ENCODE measurements at places on chromosomes 4 and X.

- DNase-seq: no peak
These were observed 4.5 kb upstream of the PPP2R2C start for GRCh38 chr4:6476893-6477292.

DNA sequence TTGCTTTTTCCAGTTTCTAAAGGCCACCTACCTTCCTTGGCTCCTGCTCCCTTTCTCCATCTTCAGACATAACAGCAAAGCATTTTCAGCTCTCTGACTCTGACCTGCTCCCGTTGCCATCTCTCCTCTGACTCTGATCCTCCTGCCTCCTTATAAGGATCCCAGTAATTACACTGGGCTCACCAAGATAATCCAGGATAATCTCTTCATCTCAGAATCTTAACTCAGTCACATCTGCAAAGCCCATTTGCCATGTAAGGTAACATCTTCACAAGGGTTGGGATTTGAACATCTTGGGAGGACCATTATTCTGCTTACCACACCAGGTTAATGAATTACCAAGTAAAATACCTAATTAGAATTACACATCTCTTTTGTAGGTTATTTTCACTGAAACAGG, 41.3 kb upstream of the MAGED1 start:
- no peak for DNase-seq

- no peak for DNase-seq
These were observed 371.9 kb upstream of the NWD2 start for GRCh38 chr4:36872679-36873078.

DNA sequence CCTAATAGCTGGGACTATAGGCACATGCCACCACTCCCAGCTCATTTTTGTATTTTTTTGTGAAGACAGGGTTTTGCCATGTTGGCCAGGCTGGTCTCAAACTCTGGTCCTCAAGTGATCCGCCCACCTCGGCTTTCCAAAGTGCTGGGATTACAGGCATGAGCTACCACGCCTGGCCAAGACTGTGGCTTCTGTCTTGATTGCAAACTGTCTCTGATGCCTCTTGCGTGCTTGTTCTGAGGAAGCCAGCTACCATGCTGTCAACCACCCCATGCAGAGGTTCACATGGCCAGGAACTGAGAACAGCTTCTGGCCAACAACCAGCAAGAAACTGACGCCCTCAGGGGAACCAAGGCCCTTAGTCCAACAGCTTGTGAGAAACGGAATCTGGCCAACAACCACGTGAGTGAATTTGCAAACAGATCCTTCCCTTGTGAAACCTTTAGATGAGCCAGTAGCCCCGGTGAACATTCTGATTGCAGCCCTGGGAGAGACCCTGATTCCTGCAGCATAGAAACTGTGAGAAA, 71.2 kb downstream of the SUPT20HL2 start:
- no peak for DNase-seq

GRCh38 chr4:7910263-7910896, 29.3 kb downstream of the AFAP1 start:
- no peak for DNase-seq

DNA sequence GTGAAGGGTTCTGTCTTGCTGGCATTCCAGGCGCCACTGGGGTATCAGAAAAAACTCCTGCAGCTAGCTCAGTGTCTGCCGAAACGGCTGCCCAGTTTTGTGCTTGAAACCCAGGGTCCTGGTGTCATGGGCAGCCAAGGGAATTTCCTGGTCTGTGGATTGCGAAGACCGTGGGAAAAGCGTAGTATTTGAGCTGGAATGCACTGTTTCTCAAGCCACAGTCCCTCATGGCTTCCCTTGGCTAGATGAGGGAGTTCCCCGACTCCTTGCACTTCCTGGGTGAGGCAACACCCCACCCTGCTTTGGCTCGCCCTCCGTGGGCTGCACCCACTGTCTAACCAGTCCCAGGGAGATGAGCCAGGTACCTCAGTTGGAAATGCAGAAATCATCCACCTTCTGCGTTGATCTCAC, 40.1 kb downstream of the NOP14 start:
- no peak for DNase-seq

- DNase-seq: no peak
These were observed 29.2 kb upstream of the NPY2R start for GRCh38 chr4:155179216-155179615.

DNA sequence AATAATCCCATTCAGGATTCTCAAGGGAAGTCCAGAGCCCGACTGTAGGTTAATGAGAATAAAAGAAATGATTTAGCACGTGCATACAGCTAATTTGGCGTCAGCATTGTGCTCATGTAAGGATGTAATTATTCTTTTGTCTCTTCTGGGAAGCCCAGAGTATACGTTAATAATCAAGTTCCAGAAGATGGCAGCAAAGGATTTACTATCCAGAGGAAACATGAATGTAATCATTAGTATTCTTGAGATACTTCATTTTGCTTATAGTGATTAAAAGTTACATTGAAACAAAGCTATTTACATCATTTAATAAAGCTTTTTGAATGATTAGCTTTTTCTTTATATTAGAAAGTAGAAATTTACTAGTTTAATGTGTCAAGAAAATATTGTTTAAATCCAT, 27.1 kb upstream of the MAP9 start:
- peak; percentile 9 for DNase-seq

DNA sequence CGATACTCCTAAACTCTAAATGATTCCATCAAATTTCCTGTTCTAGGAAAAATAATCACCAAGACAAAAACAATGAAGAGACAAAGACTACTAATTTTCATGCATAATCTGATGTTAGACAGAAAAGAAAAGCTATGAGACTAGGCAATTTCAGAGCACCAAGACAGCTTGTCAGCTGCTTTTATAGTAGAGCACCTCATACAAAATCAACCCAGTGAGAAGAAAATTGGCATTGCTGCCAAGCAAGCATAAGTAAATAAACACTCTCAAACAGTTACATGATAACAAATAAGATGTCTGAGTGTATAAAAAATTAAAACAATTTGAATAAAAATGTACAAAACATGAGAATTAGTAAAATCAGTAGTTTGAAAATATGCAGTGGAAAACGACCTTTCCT, 1544.6 kb downstream of the C4orf33 start:
- no peak for DNase-seq

DNA sequence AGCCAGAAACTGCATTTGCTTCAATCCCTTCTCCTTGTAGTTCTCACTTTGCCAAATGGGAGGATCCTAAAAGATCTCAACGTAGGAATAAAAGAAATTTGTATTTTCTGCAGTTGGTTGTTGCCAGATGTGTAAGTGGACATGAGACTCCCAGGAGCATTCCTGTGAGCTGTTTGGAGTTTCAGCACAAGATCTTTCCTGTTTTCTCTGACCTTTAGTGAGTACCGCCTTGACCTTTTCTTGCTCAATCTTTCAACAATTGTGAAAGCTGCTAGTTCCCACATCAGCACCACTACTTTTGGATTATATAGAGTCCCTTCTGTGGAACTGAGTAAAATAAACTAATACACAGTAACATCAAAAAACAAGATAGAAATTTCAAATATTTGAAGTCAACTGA, 683.8 kb upstream of the PABPC4L start:
- DNase-seq: no peak

DNA sequence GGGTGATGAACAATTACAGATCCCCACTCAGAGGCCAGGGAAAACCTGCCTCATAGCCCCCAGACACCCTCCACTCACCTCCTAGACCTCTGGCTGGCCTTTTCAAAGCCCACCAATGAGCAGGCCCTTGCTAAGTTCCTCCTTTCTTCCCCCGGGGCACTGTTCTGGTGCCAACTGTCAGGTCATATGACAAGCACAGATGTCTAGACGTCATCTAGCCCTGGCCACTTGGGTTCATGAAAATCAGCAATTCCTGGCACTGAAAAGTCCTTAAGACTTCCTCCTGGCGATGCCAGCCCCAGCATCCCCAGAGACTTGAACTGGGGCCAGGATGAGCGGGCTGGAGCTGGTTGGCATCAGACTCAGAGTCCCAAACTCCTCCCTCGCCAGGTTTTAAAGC, 115.6 kb upstream of the NALF2 start:
- no peak for DNase-seq

- no peak for DNase-seq
These were observed 6.0 kb upstream of the CWH43 start for GRCh38 chr4:48979914-48980579.

GRCh38 chr4:118113220-118113619, 78.9 kb downstream of the NDST3 start:
- DNase-seq: no peak

GRCh38 chrX:120575379-120576114, 14.8 kb upstream of the CUL4B start:
- no peak for DNase-seq

- DNase-seq: no peak
These were observed 650.9 kb upstream of the TENM3 start for GRCh38 chr4:181592221-181592745.

- no peak for DNase-seq
These were observed 593 bp downstream of the NPY1R start for GRCh38 chr4:163331629-163332376.

DNA sequence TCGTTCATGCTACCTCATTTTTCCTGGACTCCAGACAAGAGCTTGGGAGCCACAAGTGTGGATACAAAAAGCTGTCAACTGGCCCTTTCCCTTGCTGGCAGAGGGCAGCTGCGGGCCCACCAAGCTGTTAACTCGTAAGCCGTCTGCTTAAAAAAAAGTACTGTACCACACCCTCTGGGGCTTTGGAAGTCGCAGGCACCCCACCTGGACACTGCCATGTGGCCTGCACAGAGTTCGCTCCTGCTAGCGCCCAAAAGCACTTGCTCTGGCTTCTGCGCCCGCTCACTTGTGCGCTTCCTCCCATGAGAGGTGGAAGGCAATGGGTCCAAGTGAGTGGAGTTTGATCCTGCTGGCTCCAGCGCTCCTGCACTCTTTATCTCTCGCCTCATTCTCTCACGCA, 476.4 kb upstream of the FSTL5 start:
- no peak for DNase-seq

GRCh38 chr4:164396439-164396838, 357.5 kb upstream of the SMIM31 start:
- no peak for DNase-seq

GRCh38 chr4:20676501-20677197, 23.6 kb upstream of the PACRGL start:
- no peak for DNase-seq

- no peak for DNase-seq
These were observed 90.6 kb downstream of the LRP2BP start for GRCh38 chr4:185304944-185305690.

- DNase-seq: peak; percentile 4
These were observed 35.3 kb upstream of the DCX start for GRCh38 chrX:111447298-111447697.

GRCh38 chrX:152637649-152638442, at the start of gene GABRQ:
GABRQ (plus strand) TSS chrX:152637895; CDS start chrX:152638203, 308 bp downstream.
- no peak for DNase-seq

DNA sequence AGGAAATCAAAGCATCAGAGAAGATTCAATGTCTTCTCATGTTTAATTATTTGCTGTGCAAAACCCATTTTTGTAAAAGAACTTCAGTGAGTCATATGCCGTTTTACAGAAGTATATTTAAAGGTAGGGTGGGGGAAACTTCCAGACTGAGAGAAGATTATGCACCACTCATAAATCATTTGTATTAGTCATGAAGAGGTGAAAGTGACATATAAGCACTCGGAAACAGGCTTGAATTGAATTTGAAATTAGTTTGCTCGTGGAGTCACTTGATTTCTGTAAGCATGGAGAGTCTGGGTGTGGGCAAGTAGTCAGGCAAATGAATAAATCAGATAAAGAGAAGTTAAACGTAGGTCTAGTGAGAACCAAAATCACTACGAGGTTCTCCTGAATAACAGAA, 335.1 kb downstream of the ANK2 start:
- DNase-seq: no peak

DNA sequence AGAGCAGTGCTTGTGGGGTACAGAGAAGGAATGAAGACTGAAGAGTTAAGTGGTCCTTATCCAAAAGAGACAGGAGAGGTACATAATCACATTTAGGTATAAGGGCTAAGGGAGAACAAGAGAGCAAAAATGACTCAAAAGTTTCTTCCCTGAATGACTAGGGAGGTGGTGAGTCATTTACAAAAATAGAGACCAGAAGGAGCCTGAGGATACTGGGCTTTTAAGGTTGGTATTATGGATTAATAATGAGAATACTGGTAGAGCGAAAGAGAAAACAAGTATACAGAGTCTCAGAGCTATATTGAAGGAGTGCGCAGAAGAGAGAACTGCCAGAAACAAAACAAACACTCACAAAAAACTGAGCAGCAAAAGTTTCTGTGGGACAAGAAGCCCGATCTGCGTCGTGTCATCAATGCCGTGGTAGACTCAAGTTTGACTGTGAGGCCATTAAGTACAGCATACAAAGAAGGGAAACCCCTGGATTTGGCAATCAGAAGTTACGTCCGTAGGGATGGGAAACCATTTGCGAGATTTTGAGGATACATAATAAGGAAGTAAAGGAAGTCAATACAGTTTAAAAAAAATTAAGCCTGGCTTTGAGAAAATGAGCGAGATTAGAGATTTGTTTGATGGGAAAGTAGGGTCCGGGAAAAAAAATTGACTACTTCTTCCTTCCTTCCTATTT, 129.1 kb upstream of the STIM2 start:
- no peak for DNase-seq

- no peak for DNase-seq
These were observed 3.6 kb downstream of the DCTD start for GRCh38 chr4:182913621-182914020.

DNA sequence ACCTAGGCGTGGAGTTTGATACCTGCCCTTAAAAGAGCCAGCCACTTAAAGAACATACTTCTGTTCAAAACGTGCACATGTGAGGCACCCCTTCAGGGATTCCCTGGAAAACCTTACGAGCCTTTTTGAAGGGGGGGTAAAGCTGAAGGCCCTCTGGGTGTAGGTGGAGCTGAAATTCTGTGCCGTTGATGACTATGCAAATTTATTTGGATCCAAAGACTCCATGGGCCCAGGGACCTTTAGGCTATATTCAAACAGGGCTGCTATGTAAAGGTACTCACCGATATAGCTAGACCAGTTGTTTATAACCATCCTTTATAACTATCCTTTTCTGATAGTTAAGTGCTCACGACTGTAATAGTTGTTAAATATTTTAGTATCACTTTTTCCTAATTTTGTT, 40.3 kb upstream of the NFXL1 start:
- DNase-seq: no peak

GRCh38 chr4:88341227-88342192, 37.1 kb upstream of the HERC6 start:
- no peak for DNase-seq

- DNase-seq: no peak
These were observed 20.4 kb downstream of the TMEM271 start for GRCh38 chr4:555566-556275.

GRCh38 chrX:134537179-134537955, 77.4 kb downstream of the HPRT1 start:
- no peak for DNase-seq

DNA sequence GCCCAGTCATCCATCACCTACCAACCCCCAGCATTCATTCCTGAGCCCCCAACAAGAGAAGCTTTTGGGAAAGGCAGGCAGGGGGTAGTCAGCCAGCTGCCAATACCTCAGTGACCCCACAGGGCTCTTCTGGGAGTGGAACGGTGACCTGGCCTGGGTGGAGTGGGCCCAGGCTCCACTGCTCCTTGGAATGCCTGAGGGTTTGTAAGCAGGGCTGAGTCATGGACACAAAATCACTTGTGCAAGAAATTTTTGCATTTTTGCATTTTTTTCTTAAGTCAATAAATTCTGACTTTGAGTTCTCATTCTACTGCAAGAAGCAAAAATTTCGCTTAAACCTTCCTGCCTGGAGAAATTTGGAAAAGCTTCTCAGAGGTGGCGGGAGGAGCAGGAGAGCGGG, 18.5 kb downstream of the SORCS2 start:
- DNase-seq: no peak
